ENCODE measurements at places on chromosomes 3 and 15.

DNA sequence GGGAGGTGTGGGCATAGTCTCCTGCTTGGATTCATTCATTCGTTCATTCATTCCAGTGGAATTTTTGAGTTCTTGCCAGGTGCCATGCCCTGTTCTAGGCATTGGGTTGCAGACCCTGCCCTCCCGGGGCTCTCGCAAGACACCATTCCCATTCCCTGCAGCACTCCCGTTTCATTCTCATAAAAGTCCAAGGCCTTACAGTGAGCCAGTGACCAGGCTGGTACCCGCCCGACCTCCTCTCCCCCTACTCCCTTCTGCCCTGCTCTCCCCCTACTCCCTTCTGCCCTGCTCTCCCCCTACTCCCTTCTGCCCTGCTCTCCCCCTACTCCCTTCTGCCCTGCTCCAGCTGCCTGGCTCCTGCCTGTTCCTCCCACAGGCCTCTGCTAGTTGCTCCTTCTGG, 41.9 kb downstream of the AMOTL2 start:
- DNase-seq = no peak

DNA sequence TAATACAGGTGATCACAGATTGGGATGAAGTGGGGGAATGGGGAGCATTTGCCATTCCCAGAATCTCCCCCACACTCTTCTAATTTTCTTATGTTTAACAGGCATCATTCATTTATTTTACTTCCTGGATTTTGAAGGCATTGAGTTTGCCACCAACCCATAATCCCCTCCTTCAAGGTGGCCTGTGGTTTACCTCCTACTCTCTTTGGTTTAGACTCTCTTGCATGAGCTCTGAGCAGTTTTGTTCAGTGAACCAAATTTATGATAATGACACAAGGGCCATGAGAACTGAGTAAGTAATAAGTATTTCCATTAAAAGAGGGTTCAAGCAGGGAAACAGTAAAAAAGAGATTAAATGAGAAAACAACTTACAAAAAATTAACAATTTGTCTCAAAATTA, 703.1 kb upstream of the CFAP20DC start:
- no peak for DNase-seq

- no peak for DNase-seq
Measured at GRCh38 chr3:4644951-4645350, 151.8 kb downstream of the ITPR1 start.

DNA sequence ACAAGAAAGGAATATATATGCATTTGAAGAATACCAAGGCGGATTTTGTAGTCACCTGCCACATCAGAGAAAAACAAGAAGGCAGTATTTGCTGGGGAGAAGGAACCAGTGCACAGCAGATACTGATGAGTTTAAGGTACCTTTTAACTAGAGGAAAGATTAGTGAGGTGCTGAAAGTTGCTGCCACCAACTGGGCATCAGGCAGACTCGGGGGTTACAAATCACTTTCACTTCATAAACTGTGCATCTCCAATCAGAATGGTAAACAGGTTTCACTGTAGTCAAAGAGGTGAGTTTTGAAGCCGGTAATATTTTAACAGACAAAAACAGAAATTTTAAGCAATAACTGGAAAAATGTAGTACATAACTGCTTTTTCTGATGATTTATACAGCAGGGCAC, 4.1 kb downstream of the FBN1 start:
- no peak for DNase-seq
